ENCODE measurements at places on chromosomes 13 and 19. TPM values are rescaled to one million over a fixed set of nuclear protein-coding genes. Genes with fewer than 3 reads are reported as not detected.

FGF9 gene
- 2.4 TPM for total RNA-seq

TNFSF13B gene
- 0.45 TPM for total RNA-seq

UPK1A gene
- total RNA-seq: not detected

CGB5 gene
- not detected for total RNA-seq

RXFP2 gene
- not detected for total RNA-seq

ZNF536 gene
- 0.84 TPM for total RNA-seq

TSHZ3 gene
- total RNA-seq: 0.60 TPM

CCDC97 gene
- total RNA-seq: 19.1 TPM

ZNF99 gene
- total RNA-seq: not detected

ZNF836 gene
- total RNA-seq: 8.3 TPM

TUBA3C gene
- total RNA-seq: not detected

FCAR gene
- total RNA-seq: not detected
